Pancreas (tissue), 10 donors: ENCODE measurements at places on chromosomes 6 and 20. TPM values are rescaled to one million over a fixed set of nuclear protein-coding genes. Genes with fewer than 3 reads are reported as not detected.

Gene TSBP1
- not detected for total RNA-seq

Gene NELFE
- total RNA-seq, result 30.0 TPM

Gene NKX2-4
- total RNA-seq, result not detected

Gene ARMC2
- 4.1 TPM for total RNA-seq

Gene SLC17A2
- total RNA-seq, result not detected

Gene RAB44
- 0.06 TPM for total RNA-seq

Gene NRSN1
- total RNA-seq, result 0.28 TPM

Gene TBXT
- not detected for total RNA-seq

Gene SNAI1
- 0.46 TPM for total RNA-seq

Gene C20orf96
- 6.3 TPM for total RNA-seq

Gene HRH3
- total RNA-seq, result 0.08 TPM

Gene PRL
- not detected for total RNA-seq

Gene TCF15
- 0.19 TPM for total RNA-seq

Gene SLC32A1
- total RNA-seq, result not detected

Gene PDYN
- total RNA-seq, result not detected

Gene MAK
- 0.18 TPM for total RNA-seq

Gene XKR7
- total RNA-seq, result 0.46 TPM

Gene NUP43
- 21.0 TPM for total RNA-seq

Gene B3GALT4
- total RNA-seq, result 2.7 TPM

Gene CLPSL2
- total RNA-seq, result 3.1 TPM

Gene DSP
- 101 TPM for total RNA-seq

Gene MLN
- total RNA-seq, result not detected

Gene NKX2-2
- total RNA-seq, result 5.7 TPM

Gene TOX2
- 1.00 TPM for total RNA-seq

Gene MOCS1
- 8.7 TPM for total RNA-seq

Gene AAR2
- 7.0 TPM for total RNA-seq

Gene ABHD16B
- total RNA-seq, result not detected

Gene RAET1G
- not detected for total RNA-seq

Gene OVOL2
- total RNA-seq, result 4.4 TPM

Gene IL17A
- total RNA-seq, result not detected

Gene GNAS-AS1
- total RNA-seq, result 0.56 TPM

Gene ARG1
- not detected for total RNA-seq

Gene PACRG
- 3.3 TPM for total RNA-seq

Gene NHLRC1
- 1.3 TPM for total RNA-seq

Gene RNF144B
- total RNA-seq, result 5.6 TPM
